HS-27A (cell line): ENCODE measurements at places on chromosomes 5 and 9.

GRCh38 chr5:8827696-8828095, 718.2 kb downstream of the SEMA5A start:
- no peak for DNase-seq

- no peak for DNase-seq
Observed at GRCh38 chr5:126575644-126576043, 19.4 kb downstream of the ALDH7A1 start.

DNA sequence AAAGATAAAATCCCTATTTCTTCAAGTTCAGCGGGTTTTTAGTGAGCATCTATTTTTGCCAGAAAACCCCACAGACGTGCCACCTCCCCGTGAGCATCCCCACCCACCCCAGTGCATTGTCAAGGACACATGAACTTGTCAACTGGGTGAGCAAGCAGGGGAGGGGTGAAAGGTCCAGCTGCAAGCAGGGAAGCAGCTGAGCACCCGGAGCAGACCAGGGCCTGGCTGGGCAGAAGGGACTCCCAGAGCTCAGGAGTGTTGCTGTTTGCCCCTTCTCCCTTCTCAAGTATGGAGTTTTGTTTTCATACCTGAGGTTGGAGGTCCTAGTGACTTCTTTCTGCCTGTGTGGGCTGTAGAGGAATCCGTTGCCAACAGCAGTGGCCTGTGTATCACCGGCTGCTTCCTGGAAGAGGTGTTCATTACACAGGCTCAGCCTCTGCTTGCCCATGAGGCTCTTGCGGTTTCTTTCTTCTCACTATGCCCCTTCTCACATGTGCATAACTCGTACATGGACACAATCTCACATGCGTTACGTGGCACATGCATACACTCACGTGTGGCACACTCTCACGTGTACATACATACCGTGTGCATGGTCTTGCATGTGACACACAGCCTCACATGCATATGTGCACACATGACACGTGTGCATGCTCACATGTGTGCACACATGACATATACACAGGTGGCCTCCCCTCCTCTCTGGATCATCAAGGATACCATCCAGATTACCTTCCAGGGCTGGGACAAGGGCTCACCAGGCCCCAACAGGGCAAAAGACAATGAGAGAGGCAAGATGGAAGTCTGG, 126.7 kb downstream of the MVB12B start:
- no peak for DNase-seq

- DNase-seq = no peak
Observed at GRCh38 chr9:86281593-86282076, 703 bp downstream of the ISCA1 start.

- DNase-seq = no peak
Observed at GRCh38 chr5:92885950-92886349, 695.1 kb downstream of the NR2F1-AS1 start.

- DNase-seq = no peak
Observed at GRCh38 chr9:137960496-137960895, 82.9 kb downstream of the CACNA1B start.

- no peak for DNase-seq
Observed at GRCh38 chr9:88746029-88746742, 211.2 kb downstream of the NXNL2 start.

DNA sequence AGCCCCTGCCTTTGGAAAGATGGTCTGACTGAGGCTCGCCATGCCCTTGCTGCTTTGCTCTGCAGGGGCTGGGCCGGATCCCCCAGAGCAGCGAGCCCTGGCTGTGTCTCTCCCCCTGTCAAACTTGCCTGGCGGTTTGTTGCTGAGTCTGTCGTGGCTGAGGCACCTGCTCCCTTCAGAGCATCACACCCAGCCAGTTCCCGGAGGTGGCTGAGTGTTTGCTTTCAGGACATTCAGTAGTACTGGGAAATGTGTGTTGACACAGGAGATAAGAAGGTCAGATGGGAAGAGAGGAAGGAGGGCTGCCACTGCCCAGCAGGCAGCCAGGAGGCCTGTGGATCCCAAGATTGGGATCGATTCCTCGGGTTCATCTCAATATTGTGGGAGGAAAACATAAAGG, 62.9 kb downstream of the GADD45G start:
- no peak for DNase-seq

DNA sequence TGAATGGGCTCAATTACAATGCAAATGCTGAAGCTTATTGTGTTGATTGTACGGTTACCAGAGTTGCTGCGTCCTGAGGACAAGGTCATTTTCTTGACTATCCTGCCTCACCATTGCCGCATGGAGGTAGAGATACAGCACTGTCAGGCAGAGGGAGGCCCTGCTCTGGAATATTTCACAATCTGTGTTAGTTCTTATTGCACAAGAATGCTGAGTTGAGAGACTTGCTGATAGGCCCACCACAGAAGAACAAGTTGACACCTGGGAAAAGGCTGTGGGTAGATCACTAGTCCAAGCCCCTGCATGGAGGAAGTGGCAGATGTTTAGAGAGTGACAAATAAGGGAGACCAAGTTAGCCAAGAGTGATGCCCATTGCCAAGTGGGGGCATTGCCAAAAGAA, 344.5 kb upstream of the ITGA1 start:
- DNase-seq = no peak

- peak; percentile 79 for DNase-seq
Observed at GRCh38 chr5:172733131-172733973, 37.6 kb downstream of the DUSP1 start.

DNA sequence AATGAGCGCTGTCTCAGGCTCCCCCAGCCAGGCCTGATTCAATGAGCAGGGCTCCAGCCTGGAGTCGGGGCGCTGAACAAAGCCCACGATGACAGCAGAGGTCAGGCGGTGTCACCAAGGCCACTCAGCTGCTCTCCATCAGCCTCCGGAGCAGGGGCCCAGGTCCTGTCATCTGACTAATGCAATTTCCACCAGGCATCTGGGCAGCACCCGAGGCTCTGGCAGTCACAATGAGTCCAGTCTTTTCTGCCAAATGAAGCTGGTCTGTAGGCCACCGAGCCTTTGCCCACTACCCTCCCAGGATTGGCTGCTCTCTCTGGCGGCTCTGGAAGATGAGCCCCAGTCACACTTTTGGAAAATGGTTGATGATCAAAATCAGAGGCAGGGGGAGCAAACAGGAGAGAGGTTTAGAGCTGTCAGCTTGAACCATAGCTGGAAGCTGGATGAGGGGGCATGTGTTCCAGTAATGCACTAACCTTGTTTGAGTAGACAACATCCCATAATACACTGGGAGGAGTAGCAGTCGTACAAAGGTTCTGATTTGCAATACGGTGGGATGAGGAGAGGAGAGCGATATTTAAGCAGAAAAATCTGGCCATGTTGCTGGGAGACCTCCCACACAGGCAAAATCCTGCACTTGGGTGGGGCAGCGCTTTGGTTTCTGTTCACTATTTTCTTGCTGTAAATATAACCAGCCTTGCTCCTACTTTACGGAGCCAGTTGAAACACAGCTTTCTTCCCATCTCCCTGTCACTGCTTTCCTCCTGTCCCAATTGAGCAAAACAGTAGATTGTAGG, 306.4 kb upstream of the PANK3 start:
- DNase-seq = no peak

GRCh38 chr5:69184621-69185020, 4.8 kb upstream of the CENPH start:
- DNase-seq = no peak

DNA sequence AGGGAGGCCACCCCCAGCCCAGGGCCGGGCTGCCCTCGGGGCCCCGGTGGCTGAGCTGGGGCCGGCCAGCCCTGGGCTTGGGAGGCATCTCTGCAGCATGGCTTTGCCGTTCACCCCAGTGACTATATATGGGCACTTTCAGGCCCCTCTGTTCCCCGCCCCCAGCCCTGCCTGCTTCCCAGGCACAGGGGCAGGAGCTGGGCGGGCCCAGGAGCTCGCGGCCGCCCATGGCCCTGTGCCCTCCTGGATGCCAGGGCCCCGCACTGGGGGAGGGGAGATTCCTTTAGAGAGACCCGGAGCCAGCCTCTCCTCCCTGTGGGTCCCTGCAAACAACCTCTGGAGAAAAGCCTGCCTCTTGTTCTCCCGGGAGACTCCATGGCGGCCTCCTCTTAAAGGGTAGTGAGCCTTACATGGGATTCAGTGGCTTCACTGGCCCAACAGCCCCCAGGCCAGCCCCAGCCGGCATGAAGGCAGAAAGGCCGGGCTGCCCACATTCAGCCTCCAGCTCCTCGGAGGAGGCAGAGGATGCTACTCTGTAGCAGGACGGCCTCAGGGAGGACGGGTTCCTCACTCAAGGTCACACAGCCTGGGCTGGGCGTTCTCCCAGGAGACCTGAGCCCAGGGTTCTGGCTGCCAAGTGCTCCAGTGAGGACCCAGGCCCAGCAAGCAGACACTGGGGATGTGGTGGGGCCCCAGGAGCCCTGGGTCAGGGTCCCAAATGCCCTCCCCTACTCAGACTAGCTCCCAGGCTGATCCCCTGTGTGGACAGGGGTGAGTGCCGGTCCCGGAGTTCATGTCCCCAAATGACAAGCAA, 4.1 kb downstream of the NACC2 start:
- no peak for DNase-seq

DNA sequence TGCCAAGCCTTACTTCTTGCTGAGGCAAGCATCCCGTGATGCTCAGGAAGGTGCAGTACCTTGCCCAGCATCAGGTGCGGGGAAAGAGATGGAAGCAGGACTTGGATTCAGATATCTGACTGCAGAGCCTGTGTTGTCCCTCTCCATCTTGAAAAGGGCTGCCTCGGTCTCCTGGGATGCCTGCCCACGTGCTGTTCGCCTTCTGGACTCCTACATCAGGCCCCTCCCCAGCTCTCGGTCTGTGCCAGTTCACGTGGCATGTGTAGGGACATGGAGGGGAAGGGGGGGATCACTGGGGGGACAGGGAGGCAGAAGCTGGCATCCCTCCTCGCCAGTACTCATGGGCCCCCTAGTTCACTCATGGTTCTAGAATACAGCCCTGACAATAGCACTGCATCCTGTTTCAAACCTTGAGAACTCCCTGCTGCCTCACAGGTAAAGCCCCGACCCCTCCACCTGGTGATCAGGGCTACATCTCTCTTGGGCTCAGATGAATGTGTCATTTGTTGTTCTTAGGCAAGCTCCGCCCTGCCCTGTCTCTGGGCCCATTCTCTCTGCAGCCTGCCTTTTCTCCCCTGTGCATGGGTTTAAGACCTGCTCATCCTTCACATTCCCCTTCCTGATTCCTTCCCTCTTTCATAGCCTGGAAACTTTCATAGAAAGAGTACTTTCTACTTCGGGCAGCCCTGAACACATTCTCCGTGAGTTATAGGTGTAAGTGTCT, 38.9 kb upstream of the SLC25A51 start:
- no peak for DNase-seq

GRCh38 chr5:178211095-178212048, 7.0 kb downstream of the HNRNPAB start:
- DNase-seq = no peak

DNA sequence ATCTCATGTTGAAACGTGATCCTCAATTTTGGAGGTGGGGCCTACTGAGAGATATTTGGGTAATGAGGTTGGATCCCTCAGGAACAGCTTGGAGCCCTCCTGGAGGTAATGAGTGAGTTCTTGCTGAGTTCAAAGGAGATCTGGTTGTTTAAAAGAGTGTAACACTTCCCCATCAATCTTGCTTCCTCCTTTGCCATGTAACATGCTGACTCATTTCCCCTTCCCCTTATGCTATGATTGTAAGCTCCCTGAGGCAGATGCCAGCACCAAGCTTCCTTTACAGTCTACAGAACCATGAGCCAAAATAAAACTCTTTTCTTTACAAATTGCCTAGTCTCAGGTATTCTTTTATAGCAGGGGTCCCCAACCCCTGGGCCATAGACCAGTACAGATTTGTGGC, 352.3 kb downstream of the SLCO4C1 start:
- no peak for DNase-seq

DNA sequence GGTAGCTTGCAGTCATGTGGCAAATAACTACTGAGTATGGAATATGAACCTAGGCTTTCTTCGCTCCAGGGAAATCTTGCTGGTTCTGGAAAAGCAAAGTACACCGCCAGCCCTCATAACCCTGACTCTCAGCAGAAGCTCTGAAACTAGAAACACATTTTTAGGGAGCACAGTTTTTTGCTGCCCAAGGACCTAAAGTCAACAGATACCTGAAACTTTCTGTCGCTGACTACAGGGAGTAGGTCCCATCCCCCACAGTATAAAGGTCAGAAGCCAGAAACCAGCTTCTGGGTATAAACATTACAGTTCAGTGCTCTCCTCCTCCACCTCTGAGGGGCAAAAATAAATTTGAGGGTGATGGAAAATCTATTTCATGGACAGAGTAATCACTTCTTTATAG, 3.0 kb downstream of the ATOX1 start:
- no peak for DNase-seq

- DNase-seq = no peak
Observed at GRCh38 chr5:173885475-173886010, 2.6 kb upstream of the CPEB4 start.
